ENCODE measurements at places on chromosomes 7 and 10.

- DNase-seq = no peak
Measured at GRCh38 chr7:152677808-152678670, 2.1 kb upstream of the XRCC2 start.

DNA sequence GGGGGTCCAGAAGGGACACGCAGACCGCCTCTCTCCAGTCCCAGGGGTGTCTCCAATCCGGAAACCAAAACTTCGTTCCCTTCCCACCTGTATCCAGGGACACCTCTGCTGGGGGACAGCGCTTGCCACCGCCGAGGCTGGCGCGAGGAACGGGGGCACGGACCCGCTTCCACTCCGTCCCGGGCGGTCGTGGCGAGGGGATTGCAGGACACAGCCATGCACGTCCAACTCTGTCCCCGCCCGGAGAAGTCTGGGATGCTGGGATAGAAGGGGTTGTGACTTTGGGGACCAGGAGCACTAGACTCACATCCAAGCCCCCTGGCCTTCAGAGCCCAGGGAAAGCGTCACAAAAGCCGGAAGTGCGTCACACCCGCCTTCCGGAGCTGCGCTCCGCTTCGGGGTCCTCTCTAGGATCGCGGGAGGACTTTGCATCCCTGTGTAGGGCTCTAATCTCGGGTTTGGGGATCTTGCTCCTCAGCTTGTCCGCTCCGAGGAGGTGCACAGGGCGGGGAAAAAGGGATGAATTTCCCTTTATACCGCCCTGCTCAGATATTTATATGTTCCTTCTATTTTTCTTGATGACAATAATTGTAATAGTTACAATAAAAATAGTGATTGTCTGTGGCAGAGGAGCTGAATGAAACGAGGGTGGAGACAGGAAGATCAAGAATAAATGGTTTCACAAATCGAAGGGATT, at the start of gene FAM200A:
TSS of gene FAM200A (minus strand) at position 348 of the 697 bp plus-strand sequence. CDS start 3,707 bp downstream, outside the sequence.
- no peak for DNase-seq

DNA sequence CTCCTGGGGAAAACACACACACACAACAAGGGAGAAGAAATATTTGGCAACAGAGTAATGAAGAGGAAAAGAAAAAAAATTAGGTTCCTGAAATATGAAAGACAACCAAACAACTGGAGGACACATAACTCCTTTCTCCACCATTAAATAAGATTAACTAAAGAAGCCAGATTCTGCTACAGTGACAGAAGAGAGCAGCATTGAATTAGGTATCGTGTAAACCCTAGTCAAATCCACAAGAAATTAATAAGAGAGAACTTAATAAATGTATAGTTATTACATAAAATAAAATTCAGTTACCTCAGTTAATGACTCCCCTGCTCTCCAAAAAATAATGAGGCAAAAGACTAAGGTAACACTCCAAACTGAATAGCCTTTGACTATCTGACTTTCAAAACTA, 306.7 kb downstream of the CRPPA start:
- DNase-seq = no peak

- DNase-seq = no peak
Measured at GRCh38 chr10:5165738-5166137, 19.2 kb downstream of the AKR1C8 start.

Measured in esophagus squamous epithelium (tissue), 5 donors.